ENCODE measurements at places on chromosomes 5 and 9. TPM values are rescaled to one million over a fixed set of nuclear protein-coding genes. Genes with fewer than 3 reads are reported as not detected.

IFNA21 gene
- not detected for total RNA-seq

CKMT2 gene
- 6.9 TPM for total RNA-seq

DNA sequence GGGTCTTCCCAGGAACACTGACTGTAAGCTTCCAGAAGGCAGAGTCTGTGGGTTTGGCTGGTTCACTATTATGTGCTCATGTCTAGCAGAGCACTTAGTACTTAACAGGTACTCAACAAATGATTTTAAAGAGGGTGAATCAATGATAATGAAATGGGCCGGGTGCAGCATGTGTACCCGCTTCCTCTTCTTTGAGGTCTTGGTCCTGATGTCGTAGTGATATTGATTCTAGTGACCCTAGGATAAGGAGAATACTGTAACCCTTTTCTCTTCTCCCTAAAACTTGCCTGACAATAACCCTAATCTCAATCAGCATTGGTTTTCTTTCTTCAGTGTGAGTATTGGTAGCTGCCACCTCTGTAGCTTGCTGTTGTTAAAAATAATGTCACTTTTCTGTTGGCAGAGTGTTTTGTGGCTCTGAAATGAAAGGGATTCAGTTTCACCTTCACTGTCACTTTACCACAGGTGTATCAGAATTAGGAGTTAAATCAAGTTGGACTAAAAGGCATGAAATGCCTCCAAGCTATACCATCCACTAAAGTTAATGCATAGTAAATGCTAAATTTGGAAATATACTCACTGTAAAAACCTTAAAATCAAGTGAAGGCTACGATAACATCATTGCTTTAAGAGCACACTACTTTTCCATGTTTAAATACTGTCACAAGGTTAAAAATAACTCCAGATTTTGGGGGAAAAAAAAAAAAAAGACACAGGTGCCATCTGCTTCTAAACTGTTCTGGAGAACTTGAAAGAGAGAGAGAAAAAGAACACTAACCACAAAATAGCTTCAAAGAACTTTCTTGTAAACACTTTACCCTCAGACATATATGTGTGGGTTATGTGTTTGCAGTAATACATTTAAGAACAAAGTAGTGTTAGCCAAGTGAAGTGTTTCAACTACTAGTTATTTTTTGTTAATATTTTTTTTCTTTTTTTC lies 6.0 kb downstream of the CAMK4 start:
- DNase-seq = no peak

- DNase-seq = no peak
Measured at GRCh38 chr5:68465133-68465532, 249.6 kb downstream of the PIK3R1 start.

GRCh38 chr5:146516151-146516475 lies at the start of gene GPR151:
TSS of gene GPR151 (minus strand) at chr5:146516190. CDS start at chr5:146516113, 77 bp downstream.
- DNase-seq = no peak

GRCh38 chr5:18299166-18299565 lies 664.9 kb downstream of the TAF11L14 start:
- DNase-seq = no peak

All from urinary bladder (tissue), 4 donors.